ENCODE measurements at places on chromosomes 6 and 20.

- H3K36me3 ChIP-seq, result peaks cover 20% of the 10 kb centered on the region
- no peak overlapping the region for H3K27ac ChIP-seq
- DNase-seq, result no peak
- no peak overlapping the region for H3K4me3 ChIP-seq
These were observed 9.7 kb downstream of the LRRN4 start for GRCh38 chr20:6044115-6044514.

DNA sequence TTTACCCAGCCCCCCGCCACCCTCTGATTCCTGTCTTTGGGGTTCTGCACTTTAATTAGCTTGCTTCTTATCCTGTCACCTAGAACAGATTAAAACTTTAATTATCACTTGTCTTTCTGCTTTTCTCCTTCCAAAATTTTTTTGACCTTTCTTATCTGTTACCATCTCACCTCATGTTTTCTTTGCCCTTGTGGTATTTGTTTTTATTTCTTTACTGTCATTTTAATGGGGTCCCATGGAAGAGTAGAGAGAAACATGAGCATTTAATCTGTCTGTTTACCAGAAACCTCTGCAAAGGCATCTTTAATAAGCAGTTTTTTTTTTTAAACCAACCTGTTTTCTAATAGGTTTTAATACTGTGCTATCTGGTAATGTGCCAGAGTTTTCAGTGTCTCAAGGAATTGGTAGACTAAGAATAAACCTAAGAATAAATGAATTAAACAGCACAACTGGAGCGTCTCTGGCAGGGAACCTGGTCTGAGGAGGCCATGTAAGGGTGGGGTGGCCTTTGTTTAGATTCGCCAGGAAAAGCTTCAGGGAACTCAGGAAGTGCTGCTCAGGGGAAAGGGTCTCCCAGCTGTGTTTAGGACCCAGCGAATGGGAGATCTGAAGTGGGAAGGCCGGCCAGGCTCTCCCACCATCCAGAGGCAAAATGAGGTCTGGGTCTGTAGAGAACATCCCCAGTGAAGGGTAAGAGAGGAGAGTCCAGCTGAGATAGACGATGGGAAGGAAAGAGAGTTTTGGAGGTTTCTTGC, 69.8 kb downstream of the ARID1B start:
- peaks cover 85% of the 10 kb centered on the region for H3K4me1 ChIP-seq
- no peaks in the 10 kb centered on the region for H3K36me3 ChIP-seq
- no peaks in the 10 kb centered on the region for H3K27me3 ChIP-seq
- H3K4me3 ChIP-seq, result no peak overlapping the region

GRCh38 chr20:57786304-57786932, 76.6 kb upstream of the PMEPA1 start:
- H3K4me1 ChIP-seq, result no peaks in the 10 kb centered on the region
- H3K27me3 ChIP-seq, result no peaks in the 10 kb centered on the region
- no peak for DNase-seq

DNA sequence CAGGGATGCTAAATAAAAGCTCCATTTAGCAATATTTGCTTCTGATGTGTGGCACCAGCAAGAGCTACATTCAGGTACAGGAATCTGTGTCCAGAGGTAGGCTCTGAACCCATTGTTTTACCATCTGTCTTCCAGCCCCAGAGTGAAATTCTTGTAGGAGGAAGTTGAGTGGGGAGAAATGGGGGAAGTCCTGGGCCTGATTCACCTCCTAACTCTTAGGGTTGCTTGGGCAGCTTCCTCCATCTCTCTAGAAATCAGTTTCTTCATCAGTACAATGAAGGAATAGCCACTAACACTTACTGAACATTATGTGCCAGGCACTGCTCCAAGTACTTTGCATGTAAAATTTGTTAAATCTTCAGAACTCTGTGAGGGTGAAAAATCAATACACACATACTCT, 35.1 kb upstream of the TSPYL1 start:
- H3K36me3 ChIP-seq, result no peaks in the 10 kb centered on the region
- H3K4me1 ChIP-seq, result peaks cover 6% of the 10 kb centered on the region
- H3K4me3 ChIP-seq, result no peak overlapping the region
- H3K27ac ChIP-seq, result no peak overlapping the region
- DNase-seq, result no peak
- no peaks in the 10 kb centered on the region for H3K27me3 ChIP-seq

GRCh38 chr6:21628160-21628559, 34.6 kb downstream of the SOX4 start:
- H3K4me3 ChIP-seq, result no peak overlapping the region
- H3K27me3 ChIP-seq, result no peaks in the 10 kb centered on the region
- H3K27ac ChIP-seq, result no peak overlapping the region
- no peaks in the 10 kb centered on the region for H3K4me1 ChIP-seq
- DNase-seq, result no peak

GRCh38 chr6:127855542-127856159, 45.2 kb downstream of the THEMIS start:
- H3K27me3 ChIP-seq, result no peaks in the 10 kb centered on the region
- DNase-seq, result no peak
- H3K4me1 ChIP-seq, result no peaks in the 10 kb centered on the region
- H3K36me3 ChIP-seq, result no peaks in the 10 kb centered on the region
- no peak overlapping the region for H3K4me3 ChIP-seq

DNA sequence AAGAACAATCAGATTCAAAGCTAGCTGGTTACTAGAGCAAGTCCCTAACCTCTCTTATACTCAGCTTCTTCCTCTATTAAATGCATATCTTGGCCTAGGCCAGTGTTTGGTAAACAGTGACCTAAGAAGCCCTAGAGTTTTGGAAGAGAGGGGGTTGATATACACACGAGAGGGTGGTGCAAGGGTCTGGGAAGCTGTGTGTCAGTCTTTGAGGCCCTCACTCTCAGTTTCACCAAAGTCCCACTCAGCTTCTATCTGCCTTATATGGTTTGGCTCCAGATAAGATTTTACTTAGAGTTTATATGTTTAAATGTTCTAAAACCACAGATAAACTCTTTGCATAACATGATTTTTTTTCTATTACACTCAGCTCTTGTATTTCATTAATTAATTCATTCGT, 526.1 kb upstream of the BTBD3 start:
- no peak for DNase-seq
- no peak overlapping the region for H3K27ac ChIP-seq
- H3K36me3 ChIP-seq, result no peaks in the 10 kb centered on the region
- H3K27me3 ChIP-seq, result no peaks in the 10 kb centered on the region

DNA sequence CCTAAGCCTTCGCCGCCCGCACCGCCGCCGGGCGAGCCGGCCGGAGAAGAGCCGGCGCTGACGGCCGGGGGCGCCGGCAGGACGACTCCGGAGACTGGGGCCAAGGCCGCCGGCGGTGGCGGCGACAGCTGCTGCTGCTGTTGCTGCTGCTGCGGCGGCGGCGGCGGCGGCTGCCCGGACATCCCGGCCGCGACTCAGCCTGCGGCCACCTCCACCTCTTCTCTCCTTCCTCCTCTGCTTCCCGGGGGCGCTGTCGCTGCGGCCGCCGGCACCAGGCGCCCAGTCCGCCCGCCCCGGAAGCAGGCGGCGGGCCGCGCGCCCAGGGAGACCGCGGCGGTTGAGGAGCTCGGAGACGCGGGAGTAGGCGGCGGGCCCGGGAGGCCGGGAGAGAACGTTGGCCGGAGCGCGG, 307 bp downstream of the RANBP9 start:
- no peaks in the 10 kb centered on the region for H3K4me1 ChIP-seq
- H3K36me3 ChIP-seq, result no peaks in the 10 kb centered on the region
- H3K27ac ChIP-seq, result peak overlapping the region; percentile 100
- peak overlapping the region; percentile 95 for H3K4me3 ChIP-seq
- DNase-seq, result no peak

DNA sequence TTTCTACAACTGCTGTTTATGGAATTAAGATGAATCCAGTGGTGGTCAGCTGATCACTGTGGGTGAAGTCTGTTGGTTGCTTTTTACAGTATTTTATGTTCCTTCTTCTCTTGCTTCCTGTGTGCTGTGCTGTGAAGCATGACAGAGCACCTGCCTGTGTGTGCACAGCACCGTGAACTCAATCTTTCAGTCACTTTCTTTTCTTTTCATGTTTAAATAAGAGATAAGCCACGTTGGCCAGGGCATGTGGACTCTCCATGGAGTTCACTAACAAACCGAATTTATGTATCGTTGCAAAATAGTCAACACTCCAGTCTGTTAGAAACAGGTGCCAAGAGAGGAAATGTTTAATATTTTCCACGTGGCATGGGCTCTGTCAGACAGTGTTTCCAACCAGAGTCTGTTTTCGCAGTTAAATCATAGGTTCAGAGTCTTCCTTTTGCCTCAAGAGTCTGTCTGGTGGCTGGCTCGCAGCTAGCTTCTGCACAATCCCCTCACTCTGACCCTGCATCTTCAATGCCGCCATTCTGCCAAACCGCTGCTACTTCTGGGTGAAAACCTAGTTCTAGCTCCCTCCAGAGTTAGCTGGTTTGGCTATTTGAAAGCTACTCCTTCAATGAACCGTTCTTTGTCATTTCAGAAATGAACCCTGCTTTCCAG, 73.2 kb downstream of the QRSL1 start:
- DNase-seq, result no peak
- H3K4me1 ChIP-seq, result no peaks in the 10 kb centered on the region
- no peaks in the 10 kb centered on the region for H3K27me3 ChIP-seq
- no peak overlapping the region for H3K27ac ChIP-seq
- H3K4me3 ChIP-seq, result no peak overlapping the region

- H3K4me1 ChIP-seq, result no peaks in the 10 kb centered on the region
- no peak overlapping the region for H3K4me3 ChIP-seq
- no peak overlapping the region for H3K27ac ChIP-seq
- H3K36me3 ChIP-seq, result no peaks in the 10 kb centered on the region
- DNase-seq, result no peak
- H3K27me3 ChIP-seq, result no peaks in the 10 kb centered on the region
These were observed 604.0 kb upstream of the ADGRB3 start for GRCh38 chr6:68031054-68031453.

- no peak overlapping the region for H3K27ac ChIP-seq
- no peaks in the 10 kb centered on the region for H3K4me1 ChIP-seq
- no peaks in the 10 kb centered on the region for H3K36me3 ChIP-seq
- no peak overlapping the region for H3K4me3 ChIP-seq
These were observed 201.2 kb upstream of the PDE10A start for GRCh38 chr6:165864218-165864617.

DNA sequence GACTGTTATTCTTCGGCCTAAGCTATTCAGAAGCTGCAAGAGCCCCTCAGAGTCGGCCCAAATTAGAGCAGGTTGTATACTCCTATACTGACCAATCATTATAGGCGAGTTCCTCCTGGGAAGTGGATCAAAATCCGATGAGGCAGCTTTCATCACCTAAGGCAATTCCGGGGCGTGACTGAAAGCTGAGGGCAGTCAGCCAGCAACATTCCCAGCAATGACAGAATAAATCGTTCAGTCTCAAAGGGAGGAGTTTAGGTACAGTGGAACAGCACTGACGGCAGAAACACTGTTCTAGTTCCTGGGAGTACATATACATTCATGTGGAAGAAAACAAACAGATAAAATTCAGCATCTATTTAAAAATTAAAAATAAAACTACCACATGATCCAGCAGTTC, 10.8 kb downstream of the HLA-DQB2 start:
- H3K36me3 ChIP-seq, result no peaks in the 10 kb centered on the region
- DNase-seq, result no peak
- H3K27ac ChIP-seq, result no peak overlapping the region
- no peaks in the 10 kb centered on the region for H3K27me3 ChIP-seq
- H3K4me3 ChIP-seq, result no peak overlapping the region
- no peaks in the 10 kb centered on the region for H3K4me1 ChIP-seq

- no peak for DNase-seq
- H3K36me3 ChIP-seq, result no peaks in the 10 kb centered on the region
- H3K27ac ChIP-seq, result no peak overlapping the region
- no peaks in the 10 kb centered on the region for H3K4me1 ChIP-seq
- no peak overlapping the region for H3K4me3 ChIP-seq
- H3K27me3 ChIP-seq, result no peaks in the 10 kb centered on the region
These were observed 500.1 kb downstream of the EPM2A start for GRCh38 chr6:145235207-145235606.

GRCh38 chr6:13089296-13089994, 238.9 kb downstream of the TBC1D7 start:
- peaks cover 17% of the 10 kb centered on the region for H3K4me1 ChIP-seq
- H3K36me3 ChIP-seq, result no peaks in the 10 kb centered on the region
- DNase-seq, result no peak
- H3K4me3 ChIP-seq, result no peak overlapping the region

GRCh38 chr6:124319410-124319809, 515.7 kb downstream of the NKAIN2 start:
- DNase-seq, result no peak
- no peaks in the 10 kb centered on the region for H3K4me1 ChIP-seq
- H3K27me3 ChIP-seq, result no peaks in the 10 kb centered on the region
- H3K4me3 ChIP-seq, result no peak overlapping the region

GRCh38 chr6:154617175-154617574, 106.7 kb upstream of the CNKSR3 start:
- no peak overlapping the region for H3K27ac ChIP-seq
- no peaks in the 10 kb centered on the region for H3K27me3 ChIP-seq
- H3K36me3 ChIP-seq, result no peaks in the 10 kb centered on the region
- no peak for DNase-seq
- no peak overlapping the region for H3K4me3 ChIP-seq
- no peaks in the 10 kb centered on the region for H3K4me1 ChIP-seq

DNA sequence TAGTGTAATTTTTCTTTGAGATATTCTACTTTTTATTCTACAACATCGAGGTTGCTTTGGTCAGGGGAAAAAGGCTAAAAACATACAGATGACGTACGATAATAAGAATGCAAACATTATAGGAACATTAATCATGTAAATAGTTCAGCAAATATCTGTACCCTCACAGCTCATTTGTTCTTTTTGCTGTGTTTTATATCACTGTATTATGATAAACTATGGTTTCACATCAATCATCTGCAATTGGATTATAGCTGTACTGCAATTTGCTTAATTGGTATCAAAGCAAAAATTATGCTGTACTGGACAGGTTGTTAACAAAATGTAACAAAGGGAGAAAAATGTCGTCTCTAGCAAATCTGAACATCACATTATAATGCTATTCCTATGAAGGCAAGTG, 597.1 kb downstream of the EPHA7 start:
- H3K36me3 ChIP-seq, result no peaks in the 10 kb centered on the region
- no peak overlapping the region for H3K4me3 ChIP-seq
- H3K27ac ChIP-seq, result no peak overlapping the region

GRCh38 chr6:63672582-63673129, 37.1 kb downstream of the PHF3 start:
- no peak overlapping the region for H3K27ac ChIP-seq
- no peaks in the 10 kb centered on the region for H3K27me3 ChIP-seq
- peaks cover 3% of the 10 kb centered on the region for H3K36me3 ChIP-seq
- no peak overlapping the region for H3K4me3 ChIP-seq
- DNase-seq, result no peak

GRCh38 chr6:31118178-31118577, 2.1 kb downstream of the CDSN start:
- no peak for DNase-seq
- H3K4me3 ChIP-seq, result no peak overlapping the region
- no peaks in the 10 kb centered on the region for H3K36me3 ChIP-seq

GRCh38 chr20:664151-664550, 11.2 kb upstream of the SRXN1 start:
- H3K36me3 ChIP-seq, result no peaks in the 10 kb centered on the region
- H3K27me3 ChIP-seq, result peaks cover 24% of the 10 kb centered on the region
- H3K4me1 ChIP-seq, result no peaks in the 10 kb centered on the region
- DNase-seq, result no peak
- no peak overlapping the region for H3K27ac ChIP-seq
- no peak overlapping the region for H3K4me3 ChIP-seq

- H3K27ac ChIP-seq, result no peak overlapping the region
- H3K36me3 ChIP-seq, result no peaks in the 10 kb centered on the region
- H3K4me1 ChIP-seq, result no peaks in the 10 kb centered on the region
- no peaks in the 10 kb centered on the region for H3K27me3 ChIP-seq
- H3K4me3 ChIP-seq, result no peak overlapping the region
These were observed 815.5 kb downstream of the BCKDHB start for GRCh38 chr6:80921861-80922460.
